ENCODE measurements at places on chromosomes 5 and 9. TPM values are rescaled to one million over a fixed set of nuclear protein-coding genes. Genes with fewer than 3 reads are reported as not detected.

GRCh38 chr5:171882118-171882517, 96.5 kb downstream of the SMIM23 start:
- peaks cover 24% of the 10 kb centered on the region for H3K36me3 ChIP-seq
- no peaks in the 10 kb centered on the region for H3K4me1 ChIP-seq
- H3K27me3 ChIP-seq: no peaks in the 10 kb centered on the region

LOX gene
- 11.6 TPM for total RNA-seq

DNA sequence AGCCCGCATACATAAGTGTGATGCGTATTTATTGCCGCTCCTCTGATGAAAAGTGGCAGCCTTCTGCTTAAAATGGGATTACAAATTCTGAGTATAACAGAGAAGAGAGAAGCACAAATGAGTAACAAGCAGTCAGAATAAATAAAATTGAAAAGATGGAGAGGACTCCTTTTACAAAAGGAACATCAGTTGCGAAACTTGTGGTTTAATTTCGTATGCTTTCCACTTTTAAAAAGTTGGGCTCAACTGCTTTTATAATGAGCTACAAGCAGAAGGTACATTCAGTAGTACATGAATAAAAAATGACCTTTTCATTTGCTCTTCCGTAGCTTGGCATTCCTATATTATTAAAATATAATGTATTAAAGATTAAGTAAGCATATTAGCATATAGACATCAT, 320.0 kb downstream of the FBXL17 start:
- H3K27me3 ChIP-seq: no peaks in the 10 kb centered on the region
- no peaks in the 10 kb centered on the region for H3K36me3 ChIP-seq
- H3K4me1 ChIP-seq: no peaks in the 10 kb centered on the region
- no peak overlapping the region for H3K4me3 ChIP-seq

CACNA1B gene
- total RNA-seq: 0.41 TPM

TRAF2 gene
- 1.9 TPM for total RNA-seq

DNA sequence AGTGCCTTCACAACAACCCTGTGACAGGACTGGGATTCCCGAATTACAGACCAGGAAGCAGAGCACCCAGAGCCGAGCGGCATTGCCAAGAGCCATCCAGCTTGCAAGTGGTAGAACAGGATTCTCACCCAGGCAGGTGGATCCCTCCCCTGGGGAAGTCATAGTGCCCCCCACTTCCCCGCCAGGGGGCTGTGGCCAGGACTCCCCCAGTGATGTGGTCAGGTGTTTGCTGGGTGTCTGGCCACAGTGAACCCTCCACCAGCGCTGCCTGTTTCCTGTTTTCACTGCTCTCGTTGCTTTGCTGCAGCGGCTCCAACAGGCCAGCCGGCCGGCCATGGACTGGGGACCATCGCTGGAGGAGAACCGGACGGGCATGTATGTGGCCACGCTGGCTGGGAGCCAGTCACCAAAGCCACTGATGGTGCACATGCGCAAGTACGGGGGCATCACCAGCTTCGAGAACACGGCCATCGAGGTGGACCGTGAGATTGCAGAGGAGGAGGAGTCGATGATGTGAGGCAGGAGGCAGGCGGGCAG, 19.3 kb downstream of the SLC6A7 start:
- H3K4me3 ChIP-seq: no peak overlapping the region
- H3K27me3 ChIP-seq: no peaks in the 10 kb centered on the region
- peaks cover 7% of the 10 kb centered on the region for H3K4me1 ChIP-seq
- no peak overlapping the region for H3K27ac ChIP-seq
- DNase-seq: no peak
- H3K36me3 ChIP-seq: no peaks in the 10 kb centered on the region

GRCh38 chr9:116175614-116176013, 22.0 kb downstream of the PAPPA start:
- no peak overlapping the region for H3K27ac ChIP-seq
- H3K4me3 ChIP-seq: no peak overlapping the region
- DNase-seq: no peak

SHC3 gene
- 1.0 TPM for total RNA-seq

All from right atrium auricular region (tissue), 2 donors.